ENCODE measurements at places on chromosomes 4 and X.

DNA sequence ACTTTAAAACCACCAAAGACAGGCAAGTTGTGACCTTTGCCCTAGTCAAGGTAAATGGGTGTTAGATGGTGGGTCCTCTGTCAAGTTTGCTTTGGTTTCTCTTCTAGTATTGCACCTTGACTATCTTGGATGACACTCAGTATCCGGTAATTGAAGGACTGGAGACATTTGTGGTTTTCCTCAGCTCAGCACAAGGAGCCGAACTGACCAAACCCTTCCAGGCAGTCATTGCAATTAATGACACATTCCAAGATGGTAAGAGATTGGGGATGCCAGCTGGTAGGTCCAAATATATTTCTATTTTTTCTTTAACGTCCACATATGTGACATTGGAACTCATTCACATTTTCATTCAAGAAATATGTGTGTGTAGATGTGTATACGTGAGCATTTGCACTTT, 69.3 kb upstream of the ANXA3 start:
- no peak for DNase-seq

- DNase-seq: no peak
Measured at GRCh38 chr4:8439914-8440491, 520 bp downstream of the ACOX3 start.

DNA sequence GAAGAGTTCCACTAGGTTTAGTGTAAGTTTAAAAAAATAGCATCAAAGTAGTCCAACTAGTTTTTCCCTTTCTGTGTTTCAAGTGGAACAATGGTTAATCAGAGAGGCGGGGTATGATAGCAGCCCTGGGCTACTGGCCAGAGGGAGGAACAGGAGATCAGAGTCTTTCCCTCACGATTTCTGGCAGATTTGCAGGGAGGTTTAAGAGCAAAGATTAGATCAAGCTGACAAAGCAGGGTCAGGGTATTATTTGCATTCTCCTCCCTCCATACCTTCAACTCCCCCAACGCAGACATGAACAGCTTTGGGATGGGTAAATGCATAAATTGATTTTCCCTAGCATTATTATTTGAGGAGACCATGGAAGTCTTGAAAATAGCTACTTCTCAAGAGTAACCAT, 277.6 kb upstream of the DIAPH2 start:
- no peak for DNase-seq

DNA sequence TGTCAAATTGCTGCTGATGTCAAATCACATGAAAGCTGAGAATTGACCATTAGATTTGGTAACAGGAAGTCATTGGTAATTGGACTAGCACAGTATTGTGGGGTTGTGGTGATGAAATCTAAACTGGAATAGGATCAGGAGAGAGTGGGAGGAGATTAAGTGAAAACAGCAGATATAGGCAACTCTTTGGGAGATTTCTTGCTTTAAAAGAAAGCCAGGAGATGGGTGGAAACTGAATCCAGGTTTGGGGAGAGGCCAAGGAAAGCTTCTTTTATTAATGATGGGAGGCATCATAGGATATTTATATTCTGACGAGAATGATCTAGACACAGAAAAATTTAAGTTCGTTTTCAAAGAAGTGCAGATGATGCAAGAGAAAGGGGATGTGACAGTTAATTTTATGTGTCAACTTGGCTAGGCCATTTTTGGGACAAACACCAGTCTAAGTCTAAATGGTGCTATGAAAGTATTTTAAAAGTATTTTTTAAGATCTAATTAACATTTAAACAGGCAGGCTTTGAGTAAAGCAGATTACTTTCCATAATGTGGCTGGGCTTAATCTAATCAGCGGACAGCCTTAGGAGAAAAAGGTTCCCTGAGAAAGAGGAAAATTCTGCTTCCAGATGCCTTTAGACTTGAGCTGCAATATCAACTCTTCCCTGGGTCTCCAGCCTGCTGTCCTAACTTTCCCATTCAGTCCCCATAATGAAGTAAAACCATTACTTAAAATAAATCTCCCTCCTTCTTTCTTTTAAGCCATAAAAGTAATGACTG, 24.7 kb downstream of the SEC24D start:
- no peak for DNase-seq

DNA sequence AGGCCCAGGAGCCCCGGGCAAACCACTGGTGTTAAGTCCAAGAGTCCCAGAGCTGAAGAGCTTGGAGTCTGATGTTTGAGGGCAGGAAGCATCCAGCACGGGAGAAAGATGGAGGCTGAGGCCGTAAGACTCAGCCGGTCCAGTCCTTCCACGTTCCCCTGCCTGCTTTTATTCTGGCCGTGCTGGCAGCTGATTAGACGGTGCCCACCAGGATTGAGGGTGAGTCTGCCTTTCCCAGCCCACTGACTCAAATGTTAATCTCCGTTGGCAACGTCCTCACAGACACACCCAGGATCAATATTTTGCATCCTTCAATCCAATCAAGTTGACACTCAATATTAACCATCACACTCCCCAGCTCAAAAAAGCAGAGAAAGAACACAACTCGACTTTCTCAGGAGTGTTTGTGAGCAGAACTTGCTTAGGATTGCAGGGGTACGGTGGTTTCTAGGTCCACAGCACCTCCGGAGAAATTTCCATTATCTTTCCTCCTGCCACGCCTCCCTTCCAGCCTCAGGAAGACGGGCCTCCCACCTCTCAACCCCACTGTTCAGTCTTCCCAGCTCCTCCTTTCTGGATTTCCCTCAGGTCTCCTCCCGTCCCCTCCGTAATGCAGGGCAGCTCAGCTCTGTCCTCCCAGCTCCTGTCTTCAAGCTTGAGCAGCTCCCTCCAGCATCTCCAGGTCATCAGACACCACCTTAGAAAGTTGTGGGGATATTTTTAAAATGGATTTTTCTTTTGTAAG, 13.3 kb upstream of the TMEM271 start:
- no peak for DNase-seq

- no peak for DNase-seq
Measured at GRCh38 chr4:88527787-88528186, 4.2 kb upstream of the PYURF start.

DNA sequence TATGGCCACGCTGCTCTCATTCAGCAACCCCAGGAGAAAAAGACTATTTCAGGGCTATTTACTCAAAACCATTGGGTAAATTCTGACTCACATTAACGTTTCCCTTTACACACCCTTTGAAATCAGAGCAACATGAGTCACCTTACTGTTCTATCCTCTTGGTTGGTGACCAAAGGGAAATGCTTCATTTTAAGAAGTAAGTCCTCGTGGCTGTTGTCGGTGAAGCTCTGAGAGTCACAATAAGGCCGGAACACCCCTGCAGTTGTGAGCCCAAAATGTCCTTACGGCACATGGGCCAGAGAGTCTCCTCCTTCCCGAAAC, 56.3 kb upstream of the SPRY1 start:
- DNase-seq: no peak

All from BE2C (cell line).